Stimulated activated CD4-positive, alpha-beta T cell treated with anti-CD3 and anti-CD28 coated beads, Interleukin-1b, Interleukin-23, amount 100 ng/mL, for 1 hour (primary cell): ENCODE measurements at places on chromosomes 1 and 21.

DNA sequence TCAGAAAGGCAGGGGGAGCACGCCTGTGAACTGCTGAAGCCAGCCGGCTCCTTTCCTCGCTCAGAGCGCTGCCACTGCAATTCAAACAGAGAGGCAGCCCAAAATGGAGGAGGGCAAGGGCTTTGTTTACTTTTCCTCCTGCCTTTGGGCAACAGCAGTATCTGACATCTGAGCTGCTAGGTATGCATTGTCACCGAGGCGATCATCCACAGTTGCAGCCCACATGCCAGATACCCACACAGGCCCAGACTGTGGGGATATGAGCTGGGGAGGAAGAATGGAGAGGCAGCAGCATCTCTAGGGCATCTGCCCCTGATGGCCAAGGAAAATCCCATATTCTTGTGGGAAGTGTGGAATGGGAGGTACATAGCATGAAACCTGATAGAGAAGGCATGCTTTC is 357.1 kb downstream of the BARHL2 start:
- no peak for DNase-seq

GRCh38 chr1:116951200-116951935 is 41.7 kb downstream of the PTGFRN start:
- DNase-seq = no peak

- DNase-seq = no peak
Measured at GRCh38 chr1:153538315-153538821, 2.4 kb downstream of the S100A5 start.

DNA sequence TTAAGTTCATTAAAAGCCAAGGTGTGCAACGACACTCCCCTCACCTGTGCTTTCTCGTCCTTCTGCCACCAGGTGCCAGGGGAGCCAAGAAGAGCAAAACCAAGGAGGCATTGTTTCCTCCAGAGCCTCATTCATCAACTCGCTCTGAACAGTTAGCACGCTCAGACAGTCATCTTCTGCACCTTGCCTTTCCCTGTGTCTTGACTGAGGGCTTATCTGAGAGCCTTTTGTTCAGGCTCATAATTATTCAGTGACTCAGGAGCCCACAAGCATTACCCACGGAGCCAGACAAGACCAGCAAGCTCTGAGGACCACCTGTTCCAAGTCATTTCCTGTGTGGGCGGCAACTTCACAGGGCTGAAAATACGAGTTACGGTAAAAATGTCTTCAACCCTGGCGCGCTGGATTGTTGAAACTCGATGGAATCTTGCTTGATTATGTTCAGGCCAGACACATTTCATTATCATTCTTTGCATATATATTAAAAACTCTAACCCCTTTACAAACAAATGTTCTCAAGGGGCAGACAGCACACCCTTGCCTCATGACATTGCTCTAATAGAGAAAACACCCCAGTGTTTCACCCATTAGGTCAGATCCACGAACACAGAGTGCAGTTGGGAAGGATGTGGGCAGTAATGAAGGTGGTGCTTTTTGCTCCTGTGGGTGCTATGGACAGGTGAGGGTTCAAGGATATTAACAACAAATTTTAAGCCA is 89.7 kb upstream of the RUNX1 start:
- peak; percentile 0 for DNase-seq

DNA sequence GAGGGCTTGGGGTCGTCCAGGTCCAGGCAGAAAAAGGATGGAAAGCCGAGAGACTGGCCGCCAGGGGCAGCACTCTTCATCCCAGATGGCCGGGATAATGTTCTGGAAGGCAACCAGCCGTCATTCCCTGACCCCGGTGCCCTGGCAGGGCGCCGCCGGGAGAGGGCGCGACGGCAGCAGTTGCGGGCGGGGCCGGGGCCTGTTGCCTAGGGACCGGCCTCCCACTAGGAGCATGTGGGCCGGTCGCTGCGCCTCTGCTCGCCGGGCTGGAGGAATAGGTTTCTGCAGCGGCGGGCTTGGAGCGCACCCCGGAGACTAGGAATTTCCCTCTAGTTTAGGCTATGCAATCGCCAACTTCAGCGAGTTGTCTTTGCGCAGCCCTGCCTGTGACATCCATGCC is 11.0 kb downstream of the DMRTB1 start:
- DNase-seq = no peak

GRCh38 chr1:32904797-32905196 is 3.6 kb upstream of the TMEM54 start:
- no peak for DNase-seq

GRCh38 chr1:154405747-154406571 is 816 bp downstream of the IL6R start:
- DNase-seq = peak; percentile 57
